Thyroid gland (tissue), 4 donors: ENCODE measurements at places on chromosomes 13 and 19. TPM values are rescaled to one million over a fixed set of nuclear protein-coding genes. Genes with fewer than 3 reads are reported as not detected.
A peak's percentile ranks its signal among the peaks of the same experiment; 100 is the strongest.

DNA sequence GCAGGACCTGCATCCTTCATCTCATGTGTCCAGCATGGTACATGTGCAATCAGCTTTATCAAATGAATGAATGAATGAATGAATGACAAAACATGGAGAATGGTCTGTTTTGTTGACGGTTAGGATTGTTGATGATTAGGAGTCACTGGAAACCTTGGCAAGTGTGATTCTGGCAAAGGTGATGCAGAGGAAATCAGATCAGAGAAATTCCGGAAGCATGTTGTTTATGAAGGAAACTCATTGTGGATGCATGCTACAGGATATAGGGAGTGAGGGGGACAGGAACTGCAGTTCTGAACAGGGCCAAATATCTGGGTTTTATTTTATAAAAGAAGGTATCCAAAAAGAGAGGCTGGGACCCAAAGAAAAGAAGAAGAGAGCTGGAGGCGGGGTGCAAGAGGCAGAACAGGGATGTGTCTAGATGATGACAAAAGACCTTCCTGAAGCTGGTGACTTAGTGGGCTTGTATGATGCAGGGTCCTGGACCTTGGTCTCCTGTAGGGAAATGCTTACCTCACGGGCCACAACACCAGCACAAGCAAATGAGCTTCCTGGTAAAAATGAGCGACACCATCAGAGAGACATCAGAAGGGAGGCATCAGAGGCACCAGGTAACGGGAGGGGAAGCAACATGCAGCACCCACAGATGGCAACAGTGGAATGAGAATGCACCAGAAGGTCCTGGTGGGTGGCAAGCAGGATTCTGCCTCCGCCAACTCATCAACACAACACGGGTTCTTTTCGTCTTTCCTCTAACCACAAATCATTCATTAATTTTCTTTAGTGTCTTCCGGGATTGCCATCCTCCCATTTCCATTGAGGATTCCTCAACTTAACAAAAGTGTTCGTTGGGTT lies 159.6 kb downstream of the FOXO1 start:
- no peak overlapping the region for H3K4me3 ChIP-seq
- no peaks in the 10 kb centered on the region for H3K27me3 ChIP-seq
- no peak for DNase-seq
- no peaks in the 10 kb centered on the region for H3K36me3 ChIP-seq
- no peak overlapping the region for H3K27ac ChIP-seq

The SLC7A10 gene
- total RNA-seq = 0.67 TPM

The ENOX1 gene
- total RNA-seq = 1.8 TPM

- no peaks in the 10 kb centered on the region for H3K27me3 ChIP-seq
- H3K4me3 ChIP-seq = no peak overlapping the region
- H3K36me3 ChIP-seq = no peaks in the 10 kb centered on the region
- DNase-seq = no peak
These were observed 88.4 kb downstream of the RXFP2 start for GRCh38 chr13:31827707-31828106.

- H3K4me3 ChIP-seq = no peak overlapping the region
- peaks cover 72% of the 10 kb centered on the region for H3K4me1 ChIP-seq
- DNase-seq = peak; percentile 95
These were observed 12.3 kb downstream of the LATS2 start for GRCh38 chr13:21048901-21049698.

The MAST1 gene
- 0.56 TPM for total RNA-seq

- H3K27me3 ChIP-seq = no peaks in the 10 kb centered on the region
- no peaks in the 10 kb centered on the region for H3K4me1 ChIP-seq
- H3K27ac ChIP-seq = no peak within 1 kb of the TSS
These were observed at the start of gene CSNK1A1L for GRCh38 chr13:37105251-37105714. Gene CSNK1A1L, minus strand, starts transcription at chr13:37105664. Its CDS starts 408 bp downstream, at chr13:37105256.
